ENCODE measurements at places on chromosomes 11 and 22.

- no peak for DNase-seq
Observed at GRCh38 chr11:79184285-79184684, 256.5 kb downstream of the TENM4 start.

DNA sequence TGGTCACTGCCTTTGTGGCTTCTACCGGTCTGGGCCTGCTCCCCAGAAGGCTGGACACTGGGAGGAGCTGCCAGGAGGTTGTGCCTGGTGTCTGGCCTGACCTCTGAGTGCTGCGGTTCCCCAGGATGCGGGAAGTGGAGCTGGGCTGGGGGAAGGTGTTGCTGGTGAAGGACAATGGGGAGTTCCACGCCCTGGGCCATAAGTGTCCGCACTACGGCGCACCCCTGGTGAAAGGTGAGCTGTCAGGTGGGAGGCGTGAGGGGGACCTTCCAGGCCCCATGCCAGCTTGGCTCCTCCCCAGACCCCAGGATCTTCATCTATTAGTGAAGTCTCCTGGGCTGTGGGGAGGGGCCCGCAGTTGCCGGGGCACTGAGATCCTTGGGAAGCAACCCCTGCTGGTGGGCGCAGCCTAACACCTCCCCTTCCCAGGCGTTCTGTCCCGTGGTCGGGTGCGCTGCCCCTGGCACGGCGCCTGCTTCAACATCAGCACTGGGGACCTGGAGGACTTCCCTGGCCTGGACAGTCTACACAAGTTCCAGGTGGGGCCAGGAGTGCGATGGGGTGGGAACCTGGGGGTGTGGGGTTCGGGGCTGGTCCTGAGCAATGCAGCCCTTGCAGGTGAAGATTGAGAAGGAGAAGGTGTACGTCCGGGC is 6.7 kb downstream of the AIFM3 start:
- no peak for DNase-seq

GRCh38 chr11:60282286-60282685 is 1.8 kb downstream of the MS4A4A start:
- DNase-seq: no peak

GRCh38 chr11:11531131-11531908 is 90.5 kb downstream of the GALNT18 start:
- DNase-seq: no peak

DNA sequence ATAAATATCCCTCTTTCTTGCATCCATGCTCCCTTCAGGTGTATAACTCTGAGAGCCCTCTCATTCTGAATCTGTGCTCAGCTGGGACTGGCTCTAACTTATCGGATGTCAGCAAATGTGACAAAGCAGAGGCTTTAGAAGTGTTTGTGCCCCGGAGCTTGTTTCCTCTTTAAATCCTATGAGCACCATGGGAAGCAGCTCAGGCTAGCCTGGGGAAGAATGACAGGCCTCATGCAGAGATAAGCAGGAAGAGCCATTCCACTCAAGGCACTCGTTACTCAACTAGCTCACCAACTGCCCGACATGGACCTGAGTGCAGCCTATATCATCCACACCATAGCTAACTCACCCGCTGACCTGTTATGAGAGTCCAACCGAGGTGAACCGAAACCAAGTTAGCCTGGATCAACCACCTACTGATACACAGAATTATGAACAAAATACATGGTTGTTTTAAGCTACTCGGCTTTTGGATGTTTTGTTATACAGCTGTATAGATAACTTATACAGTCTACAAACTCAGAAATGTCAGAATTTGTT is 990.7 kb downstream of the NTM start:
- DNase-seq: no peak

- DNase-seq: no peak
Observed at GRCh38 chr22:28450109-28450508, 229.5 kb downstream of the TTC28 start.

DNA sequence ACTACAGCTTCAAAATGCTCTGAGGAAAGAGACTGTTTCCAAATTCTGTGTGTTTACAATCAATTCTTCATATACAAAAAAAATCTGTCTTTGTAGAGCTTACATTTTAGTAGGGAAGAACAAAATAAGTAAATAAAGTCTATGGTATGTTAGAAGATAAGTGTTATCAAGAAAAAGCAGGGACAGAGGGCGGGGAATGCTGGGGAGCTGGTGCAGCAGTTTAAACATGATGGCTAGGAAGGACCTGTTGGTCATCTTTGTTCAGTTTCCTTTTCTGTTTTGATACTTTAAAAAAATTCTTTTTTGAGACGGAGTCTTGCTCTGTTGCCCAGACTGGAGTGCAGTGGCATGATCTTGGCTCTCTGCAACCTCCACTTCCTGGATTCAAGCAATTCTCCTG is 16.1 kb downstream of the TMEM25 start:
- DNase-seq: no peak

DNA sequence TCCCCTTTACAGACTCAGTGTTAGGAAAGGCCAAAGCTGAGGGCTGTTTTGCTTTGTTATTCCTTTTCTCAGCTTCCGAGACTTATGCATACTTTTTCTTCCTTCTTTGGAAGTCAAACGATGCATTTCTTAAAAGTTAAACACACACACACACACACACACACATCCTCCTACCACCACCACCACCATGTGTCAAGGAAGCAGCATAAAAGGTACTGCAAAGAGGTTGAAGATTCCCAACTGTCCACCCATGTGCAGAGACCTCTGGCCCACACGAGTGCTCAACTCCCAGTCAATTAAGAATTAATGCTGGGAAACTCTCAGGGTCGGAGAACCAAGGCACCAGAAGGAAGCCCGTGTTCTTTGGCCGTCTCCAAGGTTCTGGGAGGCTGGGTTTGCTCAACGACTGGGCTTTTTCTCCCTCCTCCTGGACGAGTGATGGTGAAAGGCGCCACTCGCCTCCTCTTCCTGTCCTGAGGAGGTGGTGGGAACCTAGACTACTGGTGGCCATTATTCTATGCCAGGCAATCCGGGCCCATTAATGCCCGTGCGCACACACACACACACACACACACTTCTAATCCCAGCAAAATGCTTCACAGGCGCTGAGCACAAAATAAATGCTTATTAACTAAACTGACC is 15.1 kb downstream of the MN1 start:
- DNase-seq: no peak

DNA sequence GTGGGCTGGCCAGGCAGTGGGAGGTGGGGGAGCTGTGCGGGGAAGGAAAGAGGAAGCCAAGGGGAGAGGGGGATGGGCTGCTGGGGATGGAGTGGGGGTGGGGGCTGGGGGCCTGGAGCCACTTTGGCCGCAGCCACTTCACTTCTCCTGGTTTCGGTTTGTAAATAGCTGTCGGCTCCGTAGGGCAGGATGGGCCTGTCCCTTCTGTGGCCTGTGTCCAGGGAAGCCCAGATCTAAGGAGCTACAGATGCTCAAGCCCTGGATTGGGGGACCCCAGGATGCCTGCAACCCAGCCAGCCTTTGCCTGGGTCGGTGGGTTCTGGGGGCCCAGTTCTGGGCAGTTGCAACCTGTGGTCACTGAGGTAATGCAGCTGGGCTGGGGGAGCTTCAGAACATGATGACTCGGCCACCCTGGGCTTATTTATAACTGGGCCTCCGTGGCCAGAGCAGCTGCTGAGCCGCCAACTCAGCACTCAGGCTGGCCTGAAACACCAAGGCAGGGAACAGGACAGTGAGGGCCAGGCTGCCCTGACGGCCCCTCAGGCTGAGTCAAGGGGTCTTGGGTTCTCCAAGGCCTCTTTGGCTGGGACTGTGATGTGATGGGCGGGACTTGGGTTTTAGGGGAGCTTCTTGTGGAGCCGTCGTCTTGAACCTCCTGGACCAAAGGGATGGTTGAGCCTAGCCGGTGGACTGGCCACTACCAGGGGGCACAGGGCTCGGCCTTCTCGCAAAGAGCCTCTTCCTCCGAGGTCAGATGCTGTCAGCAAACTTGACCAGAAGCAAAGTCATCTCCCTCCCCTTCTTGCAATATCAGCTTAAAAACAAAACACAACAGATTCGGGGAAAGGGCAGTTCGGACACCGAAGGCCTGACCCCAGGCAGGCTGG is 15.0 kb upstream of the SLC39A13 start:
- DNase-seq: no peak
